ENCODE measurements at places on chromosomes 1 and 21.
A peak's percentile ranks its signal among the peaks of the same experiment; 100 is the strongest.

GRCh38 chr1:241470361-241470760 lies 49.2 kb downstream of the FH start:
- no peak for DNase-seq

- DNase-seq, result no peak
Measured at GRCh38 chr1:53587252-53587988, 128.2 kb downstream of the DMRTB1 start.

DNA sequence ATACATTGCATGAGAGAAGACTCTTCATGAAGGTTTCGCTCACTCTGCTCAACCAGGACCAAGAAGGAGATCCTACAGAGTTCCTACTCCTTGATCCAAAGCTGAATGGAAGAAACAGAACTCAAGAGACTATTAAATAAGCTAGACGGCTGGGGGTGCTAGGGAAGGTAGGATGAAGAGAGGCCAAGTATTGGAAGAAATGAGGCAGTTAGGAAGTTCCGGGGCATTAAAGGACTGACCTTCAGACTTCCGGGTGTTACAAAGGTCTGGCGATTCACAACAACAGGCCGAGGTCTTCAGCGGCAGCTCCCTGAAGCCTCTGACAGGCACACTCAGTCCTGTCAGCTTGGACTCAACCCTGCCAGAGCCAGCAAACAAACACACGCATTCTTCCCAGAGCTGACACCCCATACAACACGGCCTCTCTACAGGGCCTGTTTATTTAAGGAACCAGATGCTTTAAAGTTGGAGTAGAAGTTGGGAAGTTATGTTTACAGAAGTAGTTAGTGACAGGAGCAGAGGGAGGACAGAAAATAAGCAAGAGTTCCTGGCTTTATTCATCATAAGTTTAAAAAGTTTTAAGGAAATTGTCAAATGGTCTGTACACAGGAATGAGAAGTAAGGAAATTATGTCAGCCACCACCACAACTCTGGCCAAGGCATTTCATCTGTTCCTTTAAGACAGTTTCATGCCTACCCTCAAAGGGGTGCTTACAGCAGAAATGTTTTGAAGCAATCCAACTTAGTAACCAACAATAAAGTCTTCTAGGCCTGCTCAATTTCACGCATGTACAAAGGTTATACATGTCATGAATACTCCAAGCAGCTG lies 4.7 kb downstream of the SORT1 start:
- no peak for DNase-seq

DNA sequence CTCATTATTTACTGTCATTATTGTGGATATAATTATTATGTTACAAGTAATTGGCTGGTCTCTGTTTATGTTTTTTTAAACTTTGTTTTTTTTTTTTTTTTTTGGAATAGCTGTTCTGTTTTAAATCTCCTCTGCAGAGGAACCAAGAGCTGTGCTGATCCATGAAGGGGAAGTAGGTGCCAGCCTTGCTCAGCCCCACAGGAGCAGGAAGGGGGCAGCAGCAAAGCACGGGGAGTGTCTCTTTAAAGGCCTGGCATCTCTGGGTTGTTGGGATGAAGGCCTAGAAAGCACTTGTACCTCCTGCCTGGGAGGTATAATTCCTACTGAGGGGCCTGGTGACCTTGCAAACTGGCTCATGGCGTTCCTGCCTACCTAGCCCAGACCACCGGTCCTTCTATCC lies 2.5 kb upstream of the GRHL3 start:
- no peak for DNase-seq

- DNase-seq, result no peak
Measured at GRCh38 chr1:58585581-58586151, 8.6 kb upstream of the TACSTD2 start.

GRCh38 chr1:109791495-109792043 lies 27.8 kb upstream of the EPS8L3 start:
- DNase-seq, result no peak

DNA sequence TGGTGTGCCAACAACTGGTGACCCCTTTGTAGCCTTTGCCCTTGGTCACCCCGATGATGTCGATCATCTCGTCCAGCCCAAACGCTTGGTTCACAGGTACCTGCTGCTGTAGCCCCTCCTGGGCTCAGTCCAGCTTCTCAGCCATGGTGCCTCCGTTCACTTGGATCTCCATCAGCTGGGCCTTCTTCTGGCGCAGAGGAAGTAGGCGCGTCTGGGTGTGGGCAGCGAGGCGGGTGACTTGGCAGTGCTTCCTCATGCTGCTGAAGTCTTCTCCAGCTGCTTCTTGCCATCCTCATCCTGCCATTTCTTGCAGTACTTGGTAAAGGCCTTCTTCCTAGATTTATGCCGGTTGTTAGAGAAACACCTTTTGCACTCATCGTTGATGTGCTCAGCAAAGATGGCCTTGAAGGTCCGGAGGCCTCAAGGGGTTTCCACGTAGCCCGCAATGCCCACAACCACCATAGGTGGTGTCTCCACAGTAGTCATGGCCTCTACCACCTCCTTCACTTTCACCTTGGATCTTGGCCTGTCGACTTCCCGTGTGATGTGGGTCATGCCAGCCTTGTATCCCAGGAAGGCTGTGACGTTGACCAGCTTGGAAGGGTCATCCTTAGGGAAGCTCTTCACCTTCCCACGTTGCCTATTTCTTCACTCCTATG lies 13.0 kb downstream of the DOP1B start:
- DNase-seq, result peak; percentile 28

DNA sequence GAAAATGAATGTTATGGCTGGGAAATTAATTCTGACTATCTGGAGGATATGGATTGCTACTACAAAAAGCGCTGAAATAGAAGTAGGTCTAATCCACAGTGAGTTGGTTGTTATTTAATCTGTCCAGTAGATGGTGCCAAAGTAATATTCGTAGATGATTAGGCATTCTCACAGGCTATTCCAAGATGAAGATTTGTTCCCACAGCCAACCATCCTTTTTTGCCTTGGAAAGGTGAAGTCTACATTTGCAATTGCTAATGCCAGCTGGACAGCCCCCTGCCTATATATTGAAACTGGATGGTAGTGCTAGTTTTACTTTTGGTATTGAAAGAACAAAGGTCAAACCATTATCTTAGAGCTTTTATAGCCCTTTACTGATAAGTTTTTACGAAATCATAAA lies 43.8 kb downstream of the RBM11 start:
- no peak for DNase-seq

DNA sequence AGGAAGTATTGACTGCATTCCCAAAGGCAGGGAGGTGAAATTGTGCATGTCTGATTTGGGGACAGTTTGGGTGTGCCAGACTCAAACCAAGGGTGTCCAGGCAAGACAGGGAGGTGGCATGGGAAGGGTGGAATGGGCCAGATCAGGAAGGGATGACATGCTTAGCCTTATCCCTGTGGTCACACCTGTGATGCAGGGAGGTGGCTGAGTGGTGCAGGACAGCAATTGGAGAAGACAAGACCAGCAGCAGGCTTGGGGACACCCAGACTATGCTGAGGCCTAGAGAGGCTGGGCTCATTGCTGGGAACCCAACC lies 4.0 kb downstream of the FOXO6 start:
- no peak for DNase-seq

DNA sequence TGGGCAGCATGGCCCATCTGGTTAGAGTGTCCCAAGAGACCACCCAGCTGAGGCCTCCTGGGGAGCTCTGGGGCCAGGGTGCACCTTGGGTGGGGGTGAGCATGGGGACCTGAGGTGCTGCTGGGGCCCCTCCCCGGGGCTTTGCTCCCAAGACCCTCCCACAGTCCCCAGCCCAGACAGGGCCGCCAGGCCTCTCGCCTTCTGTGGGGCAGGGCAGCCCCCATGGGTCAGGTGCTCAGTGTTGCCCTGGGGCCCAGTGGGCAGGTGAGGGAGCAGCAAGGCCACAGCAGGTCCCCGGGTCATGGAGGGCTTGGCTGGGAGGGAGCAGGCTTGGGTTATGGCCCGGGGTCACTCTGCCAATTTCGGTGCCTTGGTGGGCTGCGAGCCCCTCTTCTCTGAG lies 24.5 kb upstream of the PEX10 start:
- no peak for DNase-seq

DNA sequence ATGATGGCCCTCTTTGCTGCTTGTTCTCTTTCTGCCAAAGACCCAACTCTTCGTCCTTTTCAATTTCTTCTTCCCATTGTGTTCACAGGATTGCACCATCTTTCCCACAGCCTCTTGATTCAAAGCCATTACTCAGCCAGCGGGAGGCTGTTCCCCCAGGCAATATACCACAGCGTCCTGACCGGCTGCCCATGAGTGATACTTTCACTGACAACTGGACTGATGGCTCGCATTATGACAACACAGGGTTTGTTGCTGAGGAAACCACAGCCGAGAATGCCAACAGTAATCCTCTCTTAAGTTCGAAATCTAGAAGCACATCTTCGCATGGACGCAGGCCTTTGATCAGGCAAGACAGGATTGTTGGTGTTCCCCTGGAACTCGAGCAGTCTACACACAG lies 167.4 kb downstream of the LRRC40 start:
- peak; percentile 25 for DNase-seq

DNA sequence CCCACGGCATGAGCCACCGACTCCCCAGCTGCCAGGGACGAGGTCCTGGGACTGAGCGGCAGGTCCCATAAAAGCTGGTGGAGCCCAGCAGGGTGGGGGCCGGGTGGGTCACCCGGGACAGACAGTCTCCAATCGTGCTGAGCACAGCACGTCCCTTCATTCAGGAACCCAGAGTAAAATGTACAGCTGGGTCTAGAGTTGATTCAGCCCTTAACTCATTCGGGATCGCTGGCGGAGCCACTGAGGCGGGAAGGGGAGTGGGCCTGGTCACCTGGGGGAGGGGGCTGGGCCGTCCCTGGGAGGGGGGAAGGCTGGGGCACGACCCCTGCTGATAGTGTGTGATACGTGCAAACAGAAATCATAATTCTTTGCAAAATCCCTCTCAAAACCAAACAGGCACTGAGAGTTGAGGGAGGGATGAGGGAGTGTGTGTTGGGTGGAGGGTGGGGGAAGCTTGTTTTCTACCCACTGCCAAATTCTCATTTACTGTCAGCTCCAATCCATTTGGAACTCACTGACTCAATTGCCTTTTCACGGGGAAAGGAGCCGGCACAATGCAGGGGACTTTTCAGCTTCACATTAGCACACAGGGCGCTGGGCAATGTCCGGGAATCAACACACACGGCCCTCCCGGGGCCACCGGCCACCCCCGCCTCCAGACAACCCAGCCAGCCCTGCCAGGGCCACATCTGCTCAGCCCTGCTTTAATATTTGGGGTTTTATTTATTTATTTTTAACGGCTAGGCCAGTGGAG lies 13.8 kb downstream of the CASZ1 start:
- no peak for DNase-seq

DNA sequence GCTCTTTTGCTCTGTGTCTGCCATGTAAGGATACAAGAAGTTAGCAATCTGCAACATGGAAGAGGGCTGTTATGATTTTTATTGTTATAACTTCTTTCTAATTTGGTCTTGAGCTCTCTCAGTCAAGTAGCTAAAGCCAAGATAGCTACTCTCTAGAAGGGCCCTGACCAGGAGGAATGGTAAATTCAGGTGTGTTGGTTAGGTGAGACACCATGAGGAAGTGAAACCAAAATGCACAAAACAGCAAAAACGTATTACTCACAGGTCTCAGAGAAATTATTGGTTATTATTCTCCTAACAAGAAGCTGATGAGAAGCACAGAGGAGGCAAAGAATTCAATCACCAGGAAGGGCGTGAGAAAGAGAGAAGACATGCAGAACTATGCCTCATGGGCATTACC lies 51.8 kb upstream of the INSL5 start:
- no peak for DNase-seq

GRCh38 chr1:165631342-165632151 lies 513 bp downstream of the MGST3 start:
- peak; percentile 46 for DNase-seq
